D341Med (cell line): ENCODE measurements at places on chromosomes 5 and 9.

- DNase-seq, result no peak
Observed at GRCh38 chr5:108524564-108524963, 142.7 kb upstream of the FBXL17 start.

DNA sequence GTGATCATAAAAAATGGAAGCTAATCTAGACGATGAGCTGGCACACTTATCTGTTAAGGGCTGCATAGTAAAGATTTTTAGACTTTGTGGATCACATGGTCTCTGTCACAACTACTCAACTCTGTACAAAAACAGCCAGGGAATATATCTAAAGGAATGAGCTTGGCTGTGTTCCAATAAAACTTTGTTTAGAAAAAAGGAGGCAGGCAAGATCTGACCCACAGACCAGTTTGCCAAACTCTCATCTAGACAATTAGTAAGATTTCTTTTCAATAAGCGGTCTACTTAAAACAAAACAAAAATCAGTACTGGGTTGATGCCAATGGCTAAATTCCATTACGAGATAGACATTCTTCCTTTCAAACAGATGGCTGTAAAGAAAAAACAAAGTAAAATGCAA, 53.0 kb upstream of the RETREG1 start:
- no peak for DNase-seq

- DNase-seq, result no peak
Observed at GRCh38 chr5:9192266-9192665, 353.6 kb downstream of the SEMA5A start.

DNA sequence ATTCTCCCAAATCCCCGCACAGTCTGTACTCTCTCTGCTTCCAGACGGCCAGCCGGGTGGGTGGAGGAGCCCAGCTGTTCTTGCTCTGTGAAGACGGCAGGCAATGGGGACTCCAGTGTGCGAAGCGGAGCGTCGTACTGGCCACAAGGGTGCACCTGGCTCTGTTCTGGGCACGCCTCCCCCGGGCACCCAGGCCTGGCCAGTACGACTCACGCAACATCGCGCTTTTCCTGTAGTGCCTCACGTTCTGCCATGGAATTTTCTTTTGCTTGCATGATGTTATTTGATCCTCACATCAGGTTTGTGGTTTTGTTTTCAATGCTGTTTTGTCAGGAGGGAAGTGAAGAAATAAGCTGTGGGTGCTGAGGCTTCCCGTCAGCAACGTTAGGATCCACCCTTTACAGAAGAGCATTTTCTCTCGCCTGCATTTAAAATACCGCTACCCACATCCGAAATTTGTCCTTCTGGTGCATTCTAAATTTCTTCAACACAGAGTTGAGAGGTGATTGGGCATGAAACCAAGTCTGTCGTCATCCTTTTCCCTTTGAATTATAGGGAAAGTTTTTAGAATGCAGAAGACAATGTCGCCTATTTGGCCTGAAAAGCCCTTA, 311.7 kb downstream of the TRIM36 start:
- no peak for DNase-seq

DNA sequence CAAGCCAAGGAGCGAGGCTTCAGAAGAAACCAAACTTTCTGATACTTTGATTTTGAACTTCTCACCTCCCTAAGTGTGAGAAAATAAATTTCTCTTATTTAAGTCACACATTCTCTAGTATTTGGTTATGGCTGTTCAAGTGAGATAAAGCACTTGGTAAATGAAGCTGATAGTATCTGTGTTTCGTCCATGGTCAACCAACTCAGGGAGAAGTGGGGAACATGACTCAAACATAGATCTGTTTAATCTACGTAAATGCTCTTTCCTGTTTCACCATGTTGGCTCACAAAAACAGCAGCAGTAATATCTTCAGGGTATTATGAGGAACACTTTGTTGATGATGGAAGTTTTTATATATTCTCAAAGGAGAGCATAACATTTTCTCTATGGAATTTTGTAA, 2167.2 kb upstream of the C9orf72 start:
- DNase-seq, result no peak

GRCh38 chr9:38232895-38233294, 159.6 kb upstream of the ALDH1B1 start:
- DNase-seq, result no peak

GRCh38 chr9:72576087-72576486, 54.7 kb downstream of the TMC1 start:
- DNase-seq, result no peak

DNA sequence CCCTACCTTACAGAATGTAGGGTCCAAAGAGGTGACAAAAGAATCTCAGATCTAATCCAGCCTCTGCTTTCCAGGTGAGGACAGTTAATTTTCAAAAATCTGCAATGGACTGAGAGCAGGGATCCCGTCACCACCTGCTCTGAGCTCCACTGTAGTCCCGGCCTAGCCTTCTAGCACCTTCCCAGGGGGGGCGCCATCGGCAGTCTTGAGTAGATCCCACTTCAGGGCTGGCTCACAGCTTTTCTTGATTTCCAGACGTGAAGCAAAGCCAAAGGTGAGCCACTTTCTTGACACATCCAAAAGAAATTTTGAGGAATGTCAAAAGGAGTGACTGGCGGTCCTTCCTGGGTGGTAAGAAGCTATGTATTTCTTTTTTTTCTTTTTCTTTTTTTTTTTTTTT, 114.1 kb downstream of the SYK start:
- peak; percentile 60 for DNase-seq

GRCh38 chr9:81829195-81829882, 98.9 kb upstream of the SPATA31D4 start:
- DNase-seq, result no peak
